Jurkat, Clone E6-1 (cell line): ENCODE measurements at places on chromosomes 12 and 14.

DNA sequence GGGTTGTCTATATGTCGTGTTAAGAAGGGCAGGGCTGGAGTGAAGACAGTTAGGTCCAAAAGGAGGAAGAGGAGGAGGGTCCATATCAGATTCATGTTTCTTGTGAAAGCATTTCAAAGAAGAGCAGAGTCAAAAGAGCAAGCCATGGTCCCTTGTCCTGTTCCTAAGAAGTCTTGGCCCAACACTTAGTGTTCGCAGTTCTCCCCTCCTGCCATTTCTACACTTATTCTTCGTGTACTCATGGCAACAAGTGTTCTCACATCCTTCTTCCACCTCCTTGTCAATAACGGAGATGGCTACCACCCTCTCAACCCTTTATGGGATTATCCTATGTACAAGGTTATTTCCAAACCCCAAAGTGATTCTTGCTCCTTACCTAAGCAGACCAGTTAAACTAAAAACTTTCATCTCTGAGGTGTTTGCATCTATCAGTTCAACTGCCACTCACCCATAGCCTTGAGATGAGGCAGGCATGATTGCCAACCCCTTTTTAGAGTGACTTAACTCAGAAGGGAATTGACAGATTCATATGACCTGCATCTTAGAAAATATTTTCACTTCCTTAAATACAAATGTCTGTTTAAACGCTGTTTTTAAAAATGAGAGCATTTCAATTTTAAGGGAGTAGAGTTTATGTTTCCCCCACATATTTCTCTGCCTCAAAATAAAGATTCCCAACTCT lies 19.8 kb upstream of the RNASE2 start:
- no peak for DNase-seq

DNA sequence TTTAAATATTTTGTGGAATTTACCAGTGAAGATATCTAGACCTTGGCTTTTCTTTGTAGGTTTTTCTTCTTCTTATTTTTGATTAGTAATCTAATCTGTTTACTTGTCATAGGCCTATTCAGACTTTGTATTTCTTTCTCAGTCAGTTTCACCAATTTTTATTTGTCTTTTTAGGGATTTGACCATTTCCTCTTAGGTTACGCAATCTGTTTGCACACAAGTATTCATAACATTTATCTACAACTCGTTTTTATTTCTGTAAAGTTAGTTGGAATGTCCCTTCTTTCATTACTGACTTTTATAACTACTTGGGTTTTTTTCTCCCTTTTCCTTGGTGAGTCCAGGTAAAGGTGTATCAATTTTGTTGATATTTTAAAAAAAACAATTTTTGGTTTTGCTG lies 545.7 kb downstream of the AACS start:
- DNase-seq: no peak

- no peak for DNase-seq
Observed at GRCh38 chr12:105995961-105996431, 142.8 kb downstream of the NUAK1 start.

GRCh38 chr14:78498062-78498595 lies 328.0 kb downstream of the NRXN3 start:
- no peak for DNase-seq

DNA sequence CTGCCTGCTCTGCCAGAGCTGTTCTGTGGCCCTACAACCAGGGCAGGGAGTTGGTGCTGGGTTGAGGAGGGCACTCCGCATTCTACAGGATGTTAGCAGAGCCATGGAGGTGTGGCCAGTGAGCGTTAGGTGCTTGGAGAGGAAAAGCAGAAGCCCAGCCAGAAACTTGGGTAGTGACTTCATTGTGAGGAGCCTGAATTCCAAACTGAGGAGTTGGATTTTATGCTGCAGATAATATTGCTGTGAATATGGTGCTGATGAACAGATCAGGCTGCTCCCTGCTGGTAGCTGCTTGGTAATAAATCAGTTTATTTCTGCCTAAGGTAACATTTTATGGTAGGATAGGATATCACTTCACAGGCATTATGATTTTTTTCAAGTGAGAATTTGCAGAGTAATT lies 7.1 kb upstream of the CCDC175 start:
- DNase-seq: no peak

GRCh38 chr12:58138424-58138823 lies 197.1 kb downstream of the ATP23 start:
- DNase-seq: no peak

DNA sequence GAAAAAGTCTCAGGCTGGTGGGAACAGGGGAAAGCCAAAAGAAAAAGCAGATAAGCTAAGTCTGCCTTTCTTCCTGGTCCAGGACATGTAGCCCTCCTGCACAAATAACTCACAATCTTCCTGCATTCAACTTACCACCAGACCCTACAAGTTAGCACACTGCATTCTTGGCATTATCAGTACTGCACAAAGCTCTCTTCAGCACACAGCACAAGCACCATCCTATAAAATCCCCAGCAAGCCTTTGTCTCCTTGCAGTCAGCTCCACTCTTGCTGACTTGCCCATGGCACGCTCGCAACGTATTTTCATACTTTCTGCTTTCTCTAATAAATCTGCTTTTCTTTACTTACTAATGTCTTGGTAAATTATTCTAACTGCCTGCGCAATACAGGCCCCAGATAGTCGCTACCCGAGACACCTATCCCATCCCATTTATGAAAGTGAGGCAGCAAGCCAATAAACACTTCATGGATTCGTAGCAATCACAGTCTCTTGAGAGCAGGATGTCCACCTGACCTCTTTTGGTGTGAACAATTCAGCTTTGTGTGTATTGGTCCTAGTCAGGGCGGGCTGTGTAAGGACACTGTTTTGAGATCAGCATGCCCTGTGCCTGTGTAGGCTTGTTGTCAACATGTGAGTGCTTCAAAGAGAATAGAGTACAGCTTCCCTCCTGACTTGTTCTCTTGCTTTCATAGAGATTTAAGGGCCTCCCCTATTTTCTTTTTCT lies 49.0 kb downstream of the TMEM117 start:
- DNase-seq: no peak

DNA sequence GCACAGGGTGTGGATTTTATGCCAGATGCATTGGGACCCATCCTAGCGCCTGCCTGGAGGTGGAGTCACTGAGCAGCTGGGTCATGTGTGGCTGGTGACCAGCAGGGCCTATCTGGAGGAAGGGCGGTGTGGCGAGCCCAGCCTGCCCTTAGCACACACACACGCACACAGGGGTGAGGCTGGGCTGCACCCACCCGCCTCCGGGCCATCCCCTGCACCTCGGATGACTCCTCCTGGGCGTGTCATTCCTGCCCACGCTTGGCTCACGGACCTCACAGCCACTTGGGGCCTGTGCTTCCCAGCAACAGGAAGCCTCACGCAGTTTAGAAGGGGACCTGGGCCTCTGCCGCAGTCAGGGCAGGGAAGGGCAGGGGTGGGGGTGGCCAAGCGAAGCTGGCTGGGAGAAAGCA lies 36.2 kb upstream of the FZD10 start:
- no peak for DNase-seq

GRCh38 chr14:87975636-87976035 lies 17.3 kb downstream of the GALC start:
- DNase-seq: no peak

DNA sequence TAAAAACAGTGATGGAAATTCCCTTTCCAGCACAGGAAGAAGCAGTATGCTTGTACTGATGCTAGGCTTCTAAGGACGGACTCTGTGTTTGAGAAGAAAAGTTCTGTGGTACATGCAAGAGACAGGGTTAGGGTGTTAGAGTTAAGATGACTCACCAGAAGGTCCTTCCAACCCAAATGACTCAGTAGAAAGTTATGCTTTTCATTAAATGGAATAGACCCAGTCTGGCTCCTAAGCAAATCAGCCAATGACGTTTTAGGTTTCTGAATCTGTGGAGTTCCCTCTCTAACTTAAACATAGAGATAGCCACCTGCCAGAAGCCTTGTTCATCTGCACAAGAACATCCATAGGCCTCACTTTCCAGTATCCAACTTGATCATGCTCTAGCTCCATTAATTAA lies 5.7 kb downstream of the PTHLH start:
- DNase-seq: no peak
